ENCODE measurements at places on chromosomes 1 and 21.

GRCh38 chr1:229938551-229938950, 128.5 kb upstream of the GALNT2 start:
- DNase-seq: no peak

- no peak for DNase-seq
Measured at GRCh38 chr1:95407131-95407885, 173.3 kb downstream of the RWDD3 start.

- DNase-seq: no peak
Measured at GRCh38 chr1:202615501-202616354, 94.5 kb downstream of the SYT2 start.

DNA sequence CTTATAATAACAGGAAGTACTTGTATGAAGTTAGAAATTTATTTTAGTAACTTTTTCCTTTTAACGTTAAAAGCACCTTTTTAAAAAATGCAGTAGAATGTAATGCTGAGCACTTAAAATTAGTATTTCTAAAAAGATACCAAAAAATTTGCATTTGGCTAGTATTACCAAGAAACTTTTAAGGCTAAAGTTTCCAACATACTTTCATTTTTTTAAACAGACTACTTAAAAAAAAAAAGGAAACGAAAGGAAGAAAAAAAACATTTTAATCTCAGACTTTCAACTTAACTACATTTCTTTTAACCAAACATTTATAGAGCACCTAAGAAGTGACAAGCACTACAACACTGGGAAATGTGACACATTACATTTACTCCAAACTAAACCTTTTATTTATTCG, 2.8 kb downstream of the ARID4B start:
- DNase-seq: no peak

DNA sequence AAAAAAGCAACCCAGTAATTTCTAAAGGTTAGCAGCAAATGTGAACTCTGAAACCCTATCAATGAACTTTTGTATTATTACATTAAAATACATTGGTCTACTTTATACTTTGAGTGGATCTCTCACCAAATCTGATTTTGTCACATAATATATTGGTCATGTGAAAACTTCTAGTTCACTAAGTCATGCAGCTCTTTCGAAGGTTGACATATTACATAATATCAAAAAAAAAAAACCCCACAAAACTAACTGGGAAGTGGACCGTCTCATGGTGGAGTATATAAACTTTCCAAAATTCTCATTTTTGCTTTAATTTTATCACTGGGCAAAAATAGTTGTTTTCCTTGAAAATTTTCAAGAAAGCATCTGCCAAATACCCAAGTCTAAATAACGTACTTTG, 50.4 kb downstream of the GATAD2B start:
- DNase-seq: no peak

GRCh38 chr1:19453741-19454201, 31.6 kb downstream of the CAPZB start:
- DNase-seq: no peak

- DNase-seq: no peak
Measured at GRCh38 chr1:226882631-226883409, 12.4 kb downstream of the PSEN2 start.

DNA sequence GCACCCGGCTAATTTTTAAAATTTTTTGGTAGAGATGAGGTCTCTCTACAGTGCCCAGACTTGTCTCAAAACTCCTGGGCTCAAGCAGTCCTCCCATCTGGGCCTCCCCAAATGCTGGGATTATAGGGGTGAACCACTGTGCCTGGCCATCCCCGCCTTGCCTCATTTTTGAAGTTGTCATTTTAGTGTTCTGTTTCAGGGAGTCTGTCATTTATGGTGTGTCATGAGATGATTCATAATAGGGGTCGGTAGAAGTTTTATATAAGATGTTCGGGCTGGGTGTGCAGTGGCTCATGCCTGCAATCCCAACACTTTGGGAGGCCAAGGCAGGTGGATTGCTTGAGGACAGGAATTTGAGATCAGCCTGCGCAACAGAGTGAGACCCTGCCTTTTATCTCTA, 8.5 kb downstream of the PRCC start:
- DNase-seq: no peak

GRCh38 chr21:36767096-36767495, 68.2 kb downstream of the SIM2 start:
- DNase-seq: no peak

DNA sequence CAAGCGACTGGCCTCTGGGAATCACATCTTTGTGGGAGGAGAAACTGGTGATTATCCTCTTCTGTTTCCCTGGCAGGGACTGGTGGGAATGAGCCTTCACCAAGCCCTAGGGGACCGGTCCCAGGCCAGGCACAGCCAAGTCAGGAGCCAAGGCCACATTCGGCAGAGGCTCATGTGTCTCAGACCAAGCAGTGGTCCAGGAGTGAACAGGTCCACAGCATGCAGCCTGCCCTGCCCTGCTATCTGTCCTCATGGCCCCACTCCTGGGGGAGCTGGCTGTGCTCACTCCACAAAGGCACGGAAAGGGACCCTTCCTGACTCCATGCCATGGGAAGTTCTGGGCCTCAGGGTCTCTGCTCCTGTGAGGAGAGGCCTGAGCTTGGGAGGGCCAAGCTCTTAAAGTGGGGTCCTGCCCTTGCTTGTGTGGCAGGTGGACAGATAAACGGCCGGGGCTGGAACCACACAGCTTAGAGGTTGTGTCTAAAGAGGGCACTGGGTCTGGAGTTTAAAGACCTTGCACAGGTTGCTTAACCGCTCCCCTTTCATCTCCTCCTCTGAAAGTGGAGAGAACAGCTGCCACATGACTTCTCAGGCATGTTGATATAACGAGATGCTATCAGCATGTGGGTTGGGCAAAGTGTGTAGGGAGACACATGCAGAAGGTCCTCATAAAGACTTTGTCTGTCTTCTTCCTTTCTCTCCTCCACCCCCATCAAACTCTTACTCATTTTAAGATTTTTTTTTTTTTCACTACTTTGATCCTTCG, 57.5 kb downstream of the CASQ2 start:
- no peak for DNase-seq

GRCh38 chr1:47638240-47638639, 200.4 kb downstream of the FOXD2 start:
- DNase-seq: no peak

- DNase-seq: no peak
Measured at GRCh38 chr1:83994111-83994510, 4.8 kb downstream of the TTLL7 start.
